ENCODE measurements at places on chromosomes 5 and 9.

GRCh38 chr5:85182344-85182743 is 797.7 kb upstream of the EDIL3 start:
- DNase-seq = no peak

- DNase-seq = no peak
Observed at GRCh38 chr5:55650386-55650785, 61.7 kb downstream of the SLC38A9 start.

DNA sequence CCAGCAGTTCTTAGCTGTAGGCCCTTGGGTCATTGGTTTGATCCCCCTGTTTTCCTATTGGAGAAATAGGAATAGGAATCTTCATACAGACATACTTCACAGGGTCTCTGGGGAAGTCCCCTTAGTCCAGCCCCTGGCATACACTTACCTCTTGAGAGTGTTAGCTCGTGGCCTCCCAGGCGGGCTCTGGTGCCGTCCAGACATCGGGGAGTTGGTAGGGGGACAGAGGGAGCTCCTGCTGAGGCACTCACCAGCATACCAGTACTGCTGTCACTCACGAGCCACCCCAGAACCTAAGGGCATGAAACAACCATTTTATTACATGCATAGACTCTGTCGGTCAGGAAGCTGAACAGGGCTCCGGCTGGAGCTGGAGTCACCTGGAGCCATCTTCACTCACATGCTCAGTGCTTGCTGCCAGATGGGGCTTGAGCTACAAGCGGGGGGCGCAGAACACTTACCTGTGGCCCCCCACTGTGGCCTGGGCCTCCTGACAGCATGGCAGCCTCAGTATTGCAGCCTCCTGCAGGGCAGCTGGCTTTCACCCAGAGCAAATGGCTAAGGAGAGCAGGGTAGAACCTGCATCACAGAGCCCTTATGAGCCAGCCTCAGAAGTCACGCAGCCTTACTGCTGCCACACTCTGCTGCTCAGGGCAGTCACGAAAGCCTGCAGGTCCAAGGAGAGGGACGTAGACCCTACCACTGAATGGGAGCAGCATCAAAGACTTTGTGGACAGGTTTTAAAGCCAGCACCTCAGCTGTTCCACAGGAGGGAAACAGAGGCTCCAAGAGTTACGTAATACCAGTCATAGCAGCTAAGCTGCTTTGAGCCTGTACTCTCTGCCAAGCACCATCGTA is 58.3 kb upstream of the ANGPTL2 start:
- DNase-seq = peak; percentile 0

DNA sequence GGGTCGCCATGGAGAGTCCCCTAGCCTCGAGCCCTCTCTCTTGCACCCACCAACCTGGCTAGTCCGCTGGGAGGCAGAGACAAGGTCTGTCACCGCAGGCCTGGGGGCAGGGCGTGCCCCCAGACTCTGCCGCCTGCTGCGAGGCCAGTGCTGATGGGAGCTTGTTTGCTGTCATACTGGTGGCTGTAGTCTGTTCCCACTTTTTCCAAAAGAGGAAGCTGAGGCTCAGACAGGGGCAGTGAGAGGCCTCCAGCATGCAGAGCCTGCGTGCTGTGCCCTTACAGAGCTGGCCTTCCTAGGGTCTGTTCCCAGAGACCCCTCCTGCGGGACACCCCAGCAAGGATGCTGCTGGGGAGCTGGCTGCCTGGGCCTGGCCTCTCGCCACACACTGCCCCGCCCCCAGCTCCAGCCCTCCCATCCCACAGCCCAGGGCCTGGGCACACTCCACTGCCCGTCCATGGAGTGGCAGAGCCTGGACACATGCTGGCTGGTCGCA is 21.0 kb upstream of the SUSD3 start:
- no peak for DNase-seq

DNA sequence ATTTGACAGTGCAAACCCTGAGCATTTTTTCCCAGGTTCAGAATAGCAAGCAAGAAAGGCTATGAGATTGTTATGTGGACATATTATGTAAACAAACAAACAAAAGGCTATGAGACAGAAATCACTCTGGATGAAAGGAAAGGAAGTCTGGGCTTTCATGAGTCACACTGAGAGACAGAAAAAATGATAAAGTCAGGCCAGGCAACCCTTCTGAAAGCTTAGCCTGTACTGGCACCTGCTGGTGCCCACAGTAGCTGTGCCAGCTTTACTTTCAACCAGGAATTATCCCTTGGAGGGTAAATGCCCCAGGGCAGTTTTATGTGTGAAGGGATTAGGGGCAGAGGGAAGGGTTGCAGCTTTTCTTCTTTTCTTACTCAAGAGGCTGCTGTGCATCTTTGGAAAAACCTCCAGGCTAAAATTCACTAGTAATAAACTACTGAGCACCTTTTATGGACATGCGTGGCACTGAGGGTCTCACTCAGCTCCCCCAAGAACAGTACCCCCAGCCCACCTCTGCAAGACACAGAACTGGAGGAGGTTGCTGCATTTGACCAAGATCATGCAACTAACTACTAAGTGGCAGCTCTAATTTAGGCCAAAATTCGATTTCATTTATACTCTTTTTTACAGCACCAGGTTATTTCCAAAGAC is 41.7 kb downstream of the ACTL7B start:
- DNase-seq = no peak

GRCh38 chr5:150196514-150196913 is 6.7 kb downstream of the SLC6A7 start:
- no peak for DNase-seq

DNA sequence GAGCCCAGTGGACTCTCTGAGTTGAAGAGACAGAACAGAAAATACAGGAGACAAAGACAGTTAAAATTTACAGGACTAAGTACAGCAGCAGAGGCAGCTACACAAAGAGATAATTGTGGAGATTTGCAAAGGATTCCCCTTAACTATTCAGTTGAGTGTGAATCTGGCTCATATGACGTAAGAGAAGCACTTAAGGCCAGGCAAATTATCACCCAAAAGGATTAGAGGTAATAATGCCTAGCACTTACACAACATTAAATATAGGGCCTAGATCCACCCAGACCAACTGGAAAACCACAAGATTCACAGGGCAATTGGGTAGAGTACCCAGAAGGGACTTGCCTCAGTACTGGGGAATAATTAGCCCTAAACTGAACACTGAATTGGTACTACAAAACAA is 41.3 kb downstream of the ADAMTS6 start:
- DNase-seq = no peak

- DNase-seq = no peak
Observed at GRCh38 chr9:94779693-94780290, 53.3 kb downstream of the AOPEP start.

DNA sequence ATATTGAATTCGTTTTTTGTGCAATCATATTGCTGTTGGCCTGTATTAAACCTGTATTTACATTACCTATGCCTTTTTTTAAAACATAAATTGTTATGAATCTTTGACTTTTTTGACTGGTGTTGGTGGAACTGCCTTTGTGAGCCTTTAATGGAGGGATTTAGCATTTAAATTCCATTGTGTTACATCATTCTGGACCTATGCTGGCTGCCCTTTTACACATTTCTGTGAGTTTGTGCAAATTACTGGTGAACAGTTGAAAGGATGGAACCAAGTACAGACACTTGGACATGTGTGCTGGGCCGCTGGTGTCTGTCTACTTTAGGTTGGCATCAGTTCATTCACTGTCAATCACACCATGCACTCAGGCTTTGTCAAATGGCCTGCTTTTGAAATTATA is 3.4 kb downstream of the SNX18 start:
- no peak for DNase-seq

- no peak for DNase-seq
Observed at GRCh38 chr9:89805571-89806292, 200.9 kb downstream of the GADD45G start.

DNA sequence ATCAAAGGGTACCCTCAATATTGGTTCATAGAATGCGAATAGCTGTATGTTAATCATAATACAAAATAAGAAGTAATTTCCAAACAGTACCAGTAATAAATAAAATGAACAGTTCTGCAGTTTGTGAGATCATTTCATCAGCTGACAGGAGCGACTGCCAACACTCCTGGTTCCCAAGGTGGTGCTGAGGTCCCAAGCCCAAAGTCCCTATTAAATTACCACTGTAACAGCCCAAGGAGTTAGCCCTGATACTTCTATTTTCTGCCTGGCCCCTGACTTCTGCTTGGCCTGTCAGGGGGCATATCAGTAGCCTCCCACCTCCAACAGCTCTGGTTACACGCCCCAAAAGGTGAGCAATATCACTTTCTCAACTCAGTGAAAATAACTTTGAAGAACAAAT is 47.1 kb downstream of the ANKH start:
- no peak for DNase-seq

DNA sequence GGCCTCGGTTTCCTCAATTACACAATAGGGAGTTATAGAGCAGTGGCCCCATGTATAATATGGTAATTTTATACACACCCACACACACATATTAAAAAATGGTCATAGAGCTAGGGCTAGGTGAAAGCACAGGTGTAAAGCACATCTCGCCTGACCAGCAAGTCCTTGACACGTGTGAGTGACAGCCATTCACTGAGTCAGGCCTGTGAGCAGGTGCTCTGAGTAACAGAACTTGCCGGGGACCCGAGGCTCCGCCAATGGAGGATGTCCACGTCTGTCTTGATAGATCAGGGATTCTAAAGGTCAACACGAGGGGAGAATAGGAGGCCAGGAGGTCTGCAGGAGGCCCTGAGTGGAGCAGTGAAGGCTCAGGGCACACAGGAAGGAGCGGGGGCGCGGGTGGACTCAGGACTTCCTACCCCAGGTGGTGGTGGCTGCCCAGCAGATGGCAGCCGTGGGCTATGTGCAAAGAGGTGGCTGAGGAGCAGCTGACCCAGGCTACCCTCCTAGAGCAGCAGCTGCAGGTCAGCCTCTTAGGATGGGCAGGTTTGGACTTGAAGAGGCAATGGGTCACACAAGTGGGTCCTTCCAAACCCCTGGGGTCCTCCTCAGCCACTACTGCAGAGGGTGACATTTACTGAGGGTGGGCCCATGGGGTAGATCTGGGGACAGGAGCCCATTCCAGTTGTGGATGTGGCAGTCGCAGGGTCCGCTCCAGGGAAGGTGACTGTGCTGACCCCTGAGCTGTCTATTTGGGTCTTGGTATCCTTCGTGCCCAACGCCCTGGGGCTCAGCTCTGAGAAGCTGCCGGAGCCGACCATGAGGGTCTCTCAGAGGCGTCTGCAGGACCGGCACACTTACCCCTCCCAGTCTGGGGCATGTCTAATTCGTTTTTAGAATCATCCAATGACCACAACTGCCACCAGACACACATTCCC is 45.9 kb downstream of the PRRT1B start:
- DNase-seq = peak; percentile 78

DNA sequence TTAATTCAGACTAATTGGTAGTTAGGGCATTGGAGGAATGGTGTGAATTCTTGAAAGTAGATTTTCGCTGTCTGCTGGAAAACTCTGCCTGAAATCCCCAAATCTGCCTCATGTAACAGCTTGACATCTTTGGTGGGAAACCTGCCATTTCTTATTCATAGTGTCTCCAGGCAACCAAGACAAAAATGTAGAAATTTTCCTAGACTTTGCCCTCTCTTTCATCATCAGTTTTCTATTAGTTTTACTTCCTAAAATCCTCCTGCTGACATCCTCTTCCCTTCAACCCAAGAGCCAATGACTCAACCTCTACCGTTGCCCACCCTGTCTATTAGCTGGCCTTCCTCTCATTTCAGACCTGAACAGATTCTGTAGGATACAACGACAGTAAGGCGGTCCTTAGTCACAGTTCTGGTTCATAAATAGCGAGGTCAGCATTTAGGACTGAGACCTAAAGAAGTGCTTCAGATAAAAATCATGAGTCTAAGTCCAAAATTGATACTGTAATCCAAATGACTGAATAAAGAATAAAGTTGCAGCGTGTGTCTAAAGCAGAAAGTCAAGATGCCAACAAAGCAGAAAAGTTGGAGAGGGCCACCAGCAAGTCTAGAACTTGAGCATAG is 133.9 kb downstream of the MUSK start:
- no peak for DNase-seq

DNA sequence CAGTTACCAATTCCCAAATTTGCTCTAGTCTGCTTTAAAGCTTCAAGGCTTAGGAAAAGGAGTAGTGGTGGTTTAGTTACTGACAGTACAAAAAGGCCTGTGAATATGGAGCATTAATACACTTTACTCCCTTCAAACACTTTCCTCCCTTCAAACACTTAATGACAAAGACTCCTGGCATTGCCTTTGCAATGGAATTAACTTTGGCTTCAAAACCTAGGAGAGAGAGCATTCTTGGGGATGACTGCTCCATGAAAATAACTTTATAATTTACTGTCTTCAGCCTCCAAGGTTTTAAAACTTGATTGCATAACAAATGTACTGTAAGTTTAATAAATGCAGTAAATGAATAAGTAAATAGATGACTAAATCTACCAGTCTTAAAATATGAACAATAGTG is 185.6 kb downstream of the TRPM3 start:
- DNase-seq = no peak

- no peak for DNase-seq
Observed at GRCh38 chr9:132250324-132251262, 88.7 kb downstream of the NTNG2 start.
